ENCODE measurements at places on chromosomes 5 and 9. TPM values are rescaled to one million over a fixed set of nuclear protein-coding genes. Genes with fewer than 3 reads are reported as not detected.

DNA sequence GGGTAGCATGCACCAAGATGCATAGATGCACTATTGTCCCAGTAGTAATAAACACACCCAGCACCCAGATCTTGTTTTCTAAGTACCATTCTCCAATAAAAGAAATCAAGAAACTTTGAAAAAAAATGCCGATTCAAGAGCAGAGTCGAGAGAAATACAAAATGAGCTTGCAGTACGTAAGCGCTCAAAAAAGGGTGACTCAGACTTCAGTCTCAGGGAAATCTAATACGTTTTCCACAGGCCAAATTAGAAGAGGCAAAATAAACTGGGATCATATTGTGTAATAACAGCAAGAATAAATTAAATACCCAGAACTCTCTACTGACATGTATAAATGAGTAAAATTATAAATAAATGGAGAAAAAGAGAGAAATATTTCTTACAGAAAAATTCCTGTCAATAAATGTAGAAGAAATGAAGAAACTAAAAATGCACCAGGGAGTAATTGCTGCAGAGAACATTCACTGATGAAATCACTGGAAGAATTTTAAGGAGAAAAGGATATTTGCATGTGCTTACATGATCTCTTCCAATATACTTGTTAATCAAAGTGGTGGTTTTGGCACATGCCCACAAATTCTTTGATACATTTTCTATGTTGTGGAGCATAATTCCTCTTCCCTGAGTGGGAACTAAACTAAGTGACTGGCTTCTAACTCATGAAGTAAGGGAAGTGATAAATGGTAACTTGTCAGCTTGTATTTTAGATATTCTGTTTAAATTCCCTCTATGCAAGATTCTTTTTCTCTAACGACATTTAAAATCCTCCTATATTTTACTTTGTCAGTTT is 567.6 kb upstream of the ADAMTS16 start:
- DNase-seq, result no peak

- DNase-seq, result no peak
Measured at GRCh38 chr9:8816361-8816760, 1016.8 kb upstream of the DMAC1 start.

The INSL6 gene
- total RNA-seq, result not detected

DNA sequence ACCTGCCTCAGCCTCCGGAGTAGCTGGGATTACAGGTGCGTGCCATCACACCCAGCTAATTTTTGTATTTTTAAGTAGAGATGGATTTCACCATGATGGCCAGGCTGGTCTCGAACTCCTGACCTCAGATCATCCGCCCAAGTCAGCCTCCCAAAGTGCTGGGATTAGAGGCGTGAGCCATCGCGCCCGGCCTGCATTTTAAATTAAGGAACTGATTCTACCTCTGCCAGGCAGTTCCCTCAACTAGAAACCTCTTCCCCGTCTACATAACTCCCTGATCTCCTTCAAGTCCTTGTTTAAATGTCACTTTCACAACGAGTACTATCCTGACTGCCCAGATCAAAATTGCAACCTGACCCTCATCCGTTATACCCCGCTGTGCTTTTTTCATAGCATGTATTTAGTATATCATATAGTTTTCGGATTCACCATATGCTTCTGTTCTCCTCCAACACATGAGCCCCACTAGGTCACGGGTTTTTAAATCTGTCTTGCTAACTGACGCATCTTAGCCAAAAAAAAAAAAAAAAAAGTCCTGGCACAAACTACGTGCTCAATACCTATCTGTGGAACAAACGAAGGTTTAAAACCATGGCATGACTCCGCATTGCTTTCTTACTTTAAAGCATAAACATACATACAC is 858 bp upstream of the SOWAHA start:
- DNase-seq, result no peak

DNA sequence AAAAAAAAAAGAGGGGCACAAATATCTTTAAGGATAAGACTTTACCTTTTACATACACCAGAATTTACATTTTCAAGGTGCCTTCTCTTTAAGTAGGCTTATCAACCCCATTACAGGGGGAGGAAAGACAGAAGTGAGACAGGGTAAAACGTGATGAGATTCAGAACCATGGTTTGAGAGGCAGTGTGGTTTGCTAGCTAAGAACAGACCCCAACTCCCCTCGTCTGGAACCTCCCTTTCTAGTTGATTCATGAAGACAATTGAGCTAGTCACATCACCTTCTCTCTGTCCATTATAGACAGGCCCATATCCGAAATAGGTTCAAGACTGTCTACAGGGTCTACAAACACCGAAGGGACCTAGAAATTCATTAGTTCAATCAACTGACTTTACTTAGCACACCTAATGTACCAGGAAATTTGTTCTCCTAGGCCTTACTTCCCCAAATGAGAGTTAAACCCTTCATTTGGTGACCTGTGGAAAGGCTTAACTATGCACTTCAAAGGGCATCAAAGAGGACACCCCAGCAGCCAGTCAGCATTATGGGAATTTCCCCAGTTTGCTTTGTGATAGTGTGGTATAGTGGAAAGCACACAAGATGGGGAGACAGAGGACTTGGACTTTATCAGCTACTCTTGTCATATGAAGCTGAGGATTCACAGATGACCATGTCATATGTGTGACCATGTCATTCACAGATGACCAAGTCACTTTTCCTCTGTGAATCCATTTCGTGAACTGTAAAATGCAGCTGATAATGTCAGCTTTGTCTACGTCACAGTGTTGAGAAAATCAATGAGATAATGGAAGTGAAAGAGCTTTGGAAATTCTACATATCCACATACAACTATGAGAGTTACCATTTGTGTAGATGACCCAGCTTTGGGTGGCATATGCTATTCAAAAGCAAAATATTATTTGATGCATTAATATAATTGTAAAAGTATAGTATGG is 40.2 kb upstream of the CYFIP2 start:
- DNase-seq, result no peak
